Umbilical cord (tissue), 2 donors: ENCODE measurements at places on chromosomes 3 and 15. TPM values are rescaled to one million over a fixed set of nuclear protein-coding genes. Genes with fewer than 3 reads are reported as not detected.

- no peak for DNase-seq
Measured at GRCh38 chr15:89123181-89123525, 34.9 kb downstream of the ABHD2 start.

- no peak for DNase-seq
Measured at GRCh38 chr3:105905328-105905727, 36.5 kb upstream of the CBLB start.

DNA sequence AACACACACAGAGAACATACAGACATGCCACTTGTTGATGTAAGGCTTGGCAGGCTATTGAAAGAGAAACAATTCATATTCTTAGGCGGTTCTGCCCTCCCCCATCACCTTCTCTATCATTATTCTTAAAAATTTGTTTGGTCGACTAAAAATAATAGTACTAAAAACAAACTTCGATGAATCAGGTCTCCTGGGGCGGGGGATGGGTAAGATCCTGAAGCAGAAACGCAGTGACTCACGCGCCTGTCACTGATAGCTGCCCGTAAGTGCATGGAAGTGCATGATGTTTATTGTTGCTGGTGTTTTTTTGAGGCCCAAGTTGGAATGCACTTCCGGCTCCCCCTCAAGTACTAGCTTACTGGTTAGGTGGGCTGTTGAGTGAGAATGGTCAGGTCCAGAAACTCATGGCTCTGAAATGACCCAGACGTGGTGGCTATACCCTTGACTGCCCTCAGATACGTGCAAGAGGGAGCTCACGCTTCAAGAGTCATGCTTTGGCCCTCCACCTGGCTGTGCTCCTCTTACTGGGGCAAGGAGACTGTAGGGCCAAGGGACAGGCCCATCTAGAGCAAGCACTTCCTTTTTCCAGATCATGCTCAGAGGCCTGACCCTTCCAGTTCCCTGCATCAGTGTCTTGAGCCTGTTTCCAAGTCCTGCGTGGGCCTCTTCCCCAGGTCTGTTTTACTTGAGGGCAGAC, 10.9 kb downstream of the SMAD3 start:
- no peak for DNase-seq

- peak; percentile 69 for DNase-seq
Measured at GRCh38 chr3:126782536-126782935, 78.5 kb downstream of the CHCHD6 start.

- peak; percentile 69 for DNase-seq
Measured at GRCh38 chr3:12400616-12401194, 83.6 kb upstream of the TSEN2 start.

- no peak for DNase-seq
Measured at GRCh38 chr3:126964261-126964660, 18.7 kb upstream of the PLXNA1 start.

Gene ARRDC4
- total RNA-seq = 36.1 TPM

Gene THPO
- not detected for total RNA-seq
